Natural killer cell (primary cell): ENCODE measurements at places on chromosomes 2 and 18. TPM values are rescaled to one million over a fixed set of nuclear protein-coding genes. Genes with fewer than 3 reads are reported as not detected.

CLASP1 gene
- total RNA-seq = 125 TPM

CIB4 gene
- total RNA-seq = not detected

KHK gene
- 3.7 TPM for total RNA-seq

SIX3 gene
- total RNA-seq = not detected

SERPINB3 gene
- total RNA-seq = not detected

MEIS1 gene
- 5.4 TPM for total RNA-seq

SERPINB13 gene
- total RNA-seq = not detected

CNGA3 gene
- not detected for total RNA-seq

C2orf15 gene
- 1.3 TPM for total RNA-seq

DNA sequence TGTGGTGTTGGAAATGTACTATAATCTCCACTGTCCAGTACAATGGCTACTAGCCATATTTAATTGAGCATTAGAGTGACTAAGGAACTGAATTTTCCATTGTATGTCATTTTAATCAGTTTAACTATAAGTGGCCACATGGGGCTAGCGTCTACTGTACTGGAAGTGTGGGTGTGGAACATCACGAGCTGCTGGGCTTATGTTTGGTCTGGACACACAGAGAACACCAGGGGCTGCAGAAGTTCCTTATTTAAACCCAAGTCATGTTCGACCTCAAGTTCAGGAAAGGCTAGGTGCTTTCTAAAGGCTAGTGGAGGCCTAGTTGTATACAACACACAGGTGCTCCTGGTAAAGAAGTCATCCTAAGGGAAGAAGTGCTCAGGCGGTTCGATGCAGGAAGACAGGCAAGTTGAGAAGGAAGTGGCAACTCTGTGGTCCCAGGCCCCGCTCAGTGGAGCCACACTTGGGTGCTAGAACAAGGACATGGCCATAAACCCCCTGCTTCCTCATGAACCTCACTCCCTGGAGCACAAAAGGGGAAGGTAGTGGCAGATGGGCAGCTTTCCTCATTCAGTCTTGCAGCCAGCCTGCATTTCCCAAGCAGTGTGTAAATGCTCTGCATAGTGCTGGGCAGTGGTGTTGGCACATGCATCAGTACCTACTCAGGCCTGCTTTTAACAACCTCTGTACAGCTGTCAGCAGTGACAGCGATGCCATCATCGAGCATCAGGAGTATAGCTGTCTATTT, 13.3 kb downstream of the LGALSL start:
- no peak for DNase-seq

GRCh38 chr2:167471332-167471731, 583.1 kb downstream of the XIRP2 start:
- DNase-seq = no peak

DNA sequence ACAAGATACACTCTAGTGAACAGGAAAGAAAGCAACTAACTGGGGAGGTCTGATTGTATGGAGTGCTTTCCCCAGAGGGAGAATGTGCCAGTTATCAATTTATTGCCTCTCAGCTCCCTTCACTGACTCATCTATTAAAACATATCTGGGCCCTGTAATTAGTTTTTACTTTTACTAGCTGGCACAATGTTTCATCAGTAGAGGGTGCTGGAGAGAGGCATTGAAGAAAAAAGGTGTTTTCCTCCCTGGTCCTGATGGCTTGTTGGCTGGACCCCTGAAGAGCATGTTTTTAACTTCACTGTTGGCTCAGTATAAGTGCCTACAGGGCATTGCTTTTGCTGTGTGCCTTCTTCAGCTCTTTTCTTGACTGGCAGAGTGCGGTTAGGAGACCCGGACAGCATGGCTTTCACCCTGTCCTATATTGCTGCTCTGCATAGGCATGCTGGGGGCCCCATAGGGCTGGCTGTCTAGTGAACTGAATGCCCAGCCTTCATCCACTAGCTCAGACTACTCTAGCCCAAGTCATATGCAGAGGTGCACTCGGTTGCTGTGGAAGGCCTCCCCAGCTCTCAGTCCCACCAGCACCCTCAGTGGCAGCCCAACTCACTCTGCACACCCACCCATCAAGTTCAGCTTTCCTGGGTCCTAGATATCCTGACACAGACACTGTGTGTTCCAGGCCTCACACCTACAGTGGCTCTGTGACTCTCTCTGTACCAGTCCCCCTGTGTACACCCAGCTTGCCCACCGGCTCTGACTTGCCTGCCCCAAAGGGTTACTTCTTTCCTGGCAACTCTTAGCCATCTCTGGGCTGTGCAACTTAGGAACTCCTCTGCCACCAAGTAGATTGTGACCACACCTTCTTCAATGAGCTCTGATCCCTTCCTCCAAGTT, 62.3 kb upstream of the ACYP2 start:
- DNase-seq = peak; percentile 15

DNA sequence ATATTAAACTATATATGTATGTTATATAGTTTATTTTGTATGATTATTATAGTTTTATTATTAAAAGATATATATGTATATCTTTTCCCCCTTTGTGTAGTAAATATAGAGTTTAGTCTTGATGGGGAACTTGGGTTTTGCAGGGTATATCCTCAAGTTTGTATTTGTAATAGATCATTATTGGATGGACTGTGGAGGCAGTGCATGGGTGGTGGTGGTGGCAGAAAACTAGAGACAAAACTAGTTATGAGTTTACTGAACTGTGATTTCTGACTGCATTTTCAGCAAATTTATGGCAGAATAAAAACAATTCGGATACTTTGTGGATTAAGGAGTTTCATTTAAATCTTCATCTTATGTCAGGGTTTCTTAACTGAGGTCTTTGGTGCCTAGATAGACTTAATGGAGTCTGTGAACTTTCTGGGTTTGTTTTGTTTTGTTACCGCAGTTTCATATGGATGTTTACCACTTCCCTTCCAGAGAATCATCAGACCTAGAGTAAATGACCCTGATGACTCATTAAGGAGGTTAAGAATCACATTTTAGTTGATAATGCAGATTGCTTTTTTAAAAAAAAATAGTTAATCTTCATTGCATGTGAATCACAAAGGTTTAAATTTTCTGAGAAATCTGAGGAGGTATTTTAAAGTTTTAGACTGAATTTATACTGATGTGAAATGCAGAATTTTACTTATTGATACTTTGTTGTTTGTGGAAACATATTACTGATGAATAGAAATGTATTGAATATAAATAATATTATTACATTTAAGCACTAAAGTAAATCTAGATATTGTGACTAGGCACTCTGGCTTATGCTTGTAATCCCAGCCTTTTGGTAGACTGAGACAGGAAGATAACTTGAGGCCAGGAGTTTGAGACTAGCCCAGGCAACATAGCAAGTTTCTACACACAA, 14.5 kb downstream of the EPC2 start:
- peak; percentile 69 for DNase-seq

DNA sequence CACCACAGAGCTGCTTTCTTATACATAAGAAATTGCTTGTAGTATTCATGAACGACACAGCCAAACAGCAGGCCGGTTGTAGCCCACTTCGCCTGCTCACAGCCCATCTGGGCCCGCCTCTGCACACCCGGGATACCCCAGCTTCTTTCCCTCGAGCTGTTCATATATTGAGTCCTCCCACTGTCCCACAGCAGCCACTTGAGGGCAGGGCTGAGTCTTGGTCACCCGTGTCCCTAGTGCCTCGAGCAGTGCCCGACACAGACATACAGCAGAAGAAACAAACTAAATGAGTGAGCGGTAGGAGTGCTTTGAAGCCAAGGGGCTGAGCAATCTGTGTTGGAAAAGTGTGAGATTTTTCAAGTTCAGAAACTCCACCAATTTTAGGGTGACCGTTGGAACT, 251.4 kb downstream of the KLHL29 start:
- DNase-seq = no peak

- no peak for DNase-seq
These were observed 45.7 kb downstream of the ARL5A start for GRCh38 chr2:151782378-151783132.

DNA sequence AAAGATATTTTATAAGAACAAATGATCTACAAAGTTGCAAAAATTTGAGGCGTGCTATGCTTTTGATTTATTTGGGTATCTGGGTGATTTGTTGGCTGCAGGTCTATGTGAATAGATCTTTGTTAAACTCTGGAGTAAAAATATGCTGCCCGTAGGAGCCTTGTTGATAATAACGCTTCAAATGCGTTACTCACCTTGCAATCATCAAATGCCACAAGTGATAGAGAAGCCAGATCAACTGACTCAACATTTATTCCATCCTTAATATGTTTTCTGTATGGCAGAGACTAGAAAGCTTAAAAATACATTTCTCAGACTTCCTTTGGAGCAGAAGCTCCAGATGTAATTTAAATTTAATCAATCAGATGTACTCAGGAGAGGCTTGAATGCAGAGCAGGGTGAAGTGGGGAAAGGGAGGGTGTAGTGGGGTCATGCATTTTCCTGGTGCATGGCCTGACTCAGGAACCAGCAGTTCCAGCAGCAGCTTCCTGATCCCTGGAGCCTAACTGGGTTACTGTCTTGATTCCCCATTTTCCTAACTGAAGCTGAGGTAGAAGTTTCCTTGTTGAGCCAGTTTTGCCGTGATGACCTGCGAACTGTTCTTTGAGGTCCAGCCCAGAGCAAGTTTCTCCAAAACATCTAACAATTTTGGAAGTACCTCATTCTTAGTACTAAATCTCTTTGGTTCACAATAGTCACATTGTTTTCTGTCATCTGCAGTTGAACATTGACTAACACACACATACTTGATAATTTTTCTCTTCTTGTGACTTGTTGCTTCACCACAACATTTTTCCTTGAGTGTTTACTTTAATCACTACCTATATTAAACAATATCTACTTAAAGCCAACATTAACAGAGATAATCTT, 284.7 kb upstream of the CWC22 start:
- DNase-seq = no peak

- DNase-seq = no peak
These were observed 343.6 kb downstream of the TDRD15 start for GRCh38 chr2:21467280-21467818.

GRCh38 chr2:57490741-57491140, 555.9 kb upstream of the VRK2 start:
- no peak for DNase-seq

GRCh38 chr18:21490748-21491147, 109.8 kb downstream of the ESCO1 start:
- no peak for DNase-seq

- no peak for DNase-seq
These were observed 169.4 kb downstream of the TNS1 start for GRCh38 chr2:217833439-217833838.

- DNase-seq = no peak
These were observed 91.7 kb downstream of the AGPS start for GRCh38 chr2:177484180-177484795.
